ENCODE measurements at places on chromosomes 12 and 14.

- DNase-seq = no peak
Measured at GRCh38 chr14:104979758-104980610, 1.8 kb upstream of the AHNAK2 start.

DNA sequence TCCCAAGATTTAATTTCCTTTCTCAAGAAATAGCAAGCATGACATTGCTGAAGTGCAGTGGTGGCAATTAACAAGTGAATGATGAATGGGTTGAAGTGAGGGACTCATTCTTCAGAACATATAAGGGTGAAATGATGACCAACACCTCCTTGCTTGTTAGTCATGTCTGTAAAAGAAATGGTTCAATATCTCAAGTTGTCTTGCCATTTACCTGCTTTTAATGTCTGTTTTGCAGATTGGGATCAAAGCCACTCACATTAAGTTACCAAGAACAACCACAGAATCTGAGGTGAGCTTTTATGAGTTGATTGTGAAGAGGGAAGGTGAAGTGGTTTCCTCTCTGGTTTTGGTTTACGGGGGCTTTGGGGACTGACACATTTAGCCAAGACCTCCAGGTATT, 24.1 kb downstream of the MTHFD1 start:
- DNase-seq = no peak

GRCh38 chr14:94679106-94679810, 67.1 kb downstream of the SERPINA3 start:
- DNase-seq = no peak

- DNase-seq = no peak
Measured at GRCh38 chr12:132003846-132004245, 54.1 kb downstream of the EP400 start.

DNA sequence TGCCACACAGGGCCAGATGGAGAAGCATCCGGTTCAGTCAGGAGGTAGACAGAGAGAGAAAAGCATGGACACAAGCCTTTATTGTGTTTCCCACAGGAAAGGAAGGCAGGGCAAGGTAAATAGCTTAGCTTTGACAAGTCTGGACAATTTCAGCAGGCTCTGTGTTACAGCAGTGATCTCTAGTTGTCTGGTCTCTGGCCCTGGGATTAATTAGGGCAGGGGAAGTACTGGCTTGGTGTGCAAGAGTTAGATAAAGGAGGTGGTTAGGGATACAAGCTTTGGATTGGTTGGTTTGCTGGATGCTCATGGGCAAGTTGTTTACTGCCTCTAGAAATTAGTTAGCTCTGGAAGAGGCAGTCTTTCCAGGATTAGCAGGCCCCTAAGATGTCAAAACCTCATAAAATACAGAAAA, 15.1 kb upstream of the NGDN start:
- no peak for DNase-seq

Measured in suppressor macrophage treated with lipopolysaccharide for 1 hour (primary cell).